CD14-positive monocyte (primary cell): ENCODE measurements at places on chromosomes 13 and 19.
A peak's percentile ranks its signal among the peaks of the same experiment; 100 is the strongest.

GRCh38 chr13:110216398-110217041 lies 90.4 kb downstream of the COL4A1 start:
- DNase-seq: no peak

DNA sequence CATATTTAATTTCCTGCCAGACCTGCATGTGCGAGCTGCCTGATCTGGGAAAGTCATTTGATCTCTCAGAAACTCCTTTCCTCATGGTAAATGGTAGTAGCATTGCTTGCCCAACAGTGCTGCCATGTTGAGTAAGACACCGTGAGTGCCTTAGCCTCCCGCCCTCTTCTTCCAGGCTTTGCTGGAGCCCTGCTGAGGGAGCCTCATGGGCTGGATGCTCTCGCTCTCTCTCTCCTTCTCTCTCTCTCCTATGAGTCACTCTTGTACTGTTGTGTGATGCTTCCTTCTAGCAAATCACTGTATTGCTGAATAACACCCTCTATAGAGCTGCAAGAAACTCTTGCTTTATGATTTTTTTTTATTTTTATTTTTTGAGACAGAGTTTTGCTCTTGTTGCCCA lies 365.5 kb downstream of the UQCRFS1 start:
- no peak for DNase-seq

GRCh38 chr19:33476151-33476707 lies 45.4 kb downstream of the PEPD start:
- no peak for DNase-seq

- DNase-seq: peak; percentile 58
Observed at GRCh38 chr13:27174766-27175455, 3.3 kb upstream of the USP12 start.

DNA sequence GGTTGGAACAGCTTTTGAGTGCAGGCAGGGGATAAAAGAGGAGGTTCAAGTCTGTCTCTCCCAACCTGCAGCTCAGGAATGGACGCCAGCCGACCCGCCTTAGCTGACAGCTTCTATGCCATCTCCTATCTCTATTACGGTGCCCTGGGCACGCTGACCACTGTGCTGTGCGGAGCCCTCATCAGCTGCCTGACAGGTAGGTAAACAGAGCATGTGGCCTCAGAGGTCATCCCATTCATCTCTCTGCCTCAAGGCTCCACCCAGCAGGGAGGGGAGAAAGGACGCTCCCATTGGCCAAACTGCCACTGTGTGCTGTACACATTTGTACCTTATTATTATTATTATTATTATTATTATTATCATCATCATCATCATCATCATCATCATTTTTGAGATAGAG lies 16.5 kb downstream of the SLC5A5 start:
- DNase-seq: no peak

DNA sequence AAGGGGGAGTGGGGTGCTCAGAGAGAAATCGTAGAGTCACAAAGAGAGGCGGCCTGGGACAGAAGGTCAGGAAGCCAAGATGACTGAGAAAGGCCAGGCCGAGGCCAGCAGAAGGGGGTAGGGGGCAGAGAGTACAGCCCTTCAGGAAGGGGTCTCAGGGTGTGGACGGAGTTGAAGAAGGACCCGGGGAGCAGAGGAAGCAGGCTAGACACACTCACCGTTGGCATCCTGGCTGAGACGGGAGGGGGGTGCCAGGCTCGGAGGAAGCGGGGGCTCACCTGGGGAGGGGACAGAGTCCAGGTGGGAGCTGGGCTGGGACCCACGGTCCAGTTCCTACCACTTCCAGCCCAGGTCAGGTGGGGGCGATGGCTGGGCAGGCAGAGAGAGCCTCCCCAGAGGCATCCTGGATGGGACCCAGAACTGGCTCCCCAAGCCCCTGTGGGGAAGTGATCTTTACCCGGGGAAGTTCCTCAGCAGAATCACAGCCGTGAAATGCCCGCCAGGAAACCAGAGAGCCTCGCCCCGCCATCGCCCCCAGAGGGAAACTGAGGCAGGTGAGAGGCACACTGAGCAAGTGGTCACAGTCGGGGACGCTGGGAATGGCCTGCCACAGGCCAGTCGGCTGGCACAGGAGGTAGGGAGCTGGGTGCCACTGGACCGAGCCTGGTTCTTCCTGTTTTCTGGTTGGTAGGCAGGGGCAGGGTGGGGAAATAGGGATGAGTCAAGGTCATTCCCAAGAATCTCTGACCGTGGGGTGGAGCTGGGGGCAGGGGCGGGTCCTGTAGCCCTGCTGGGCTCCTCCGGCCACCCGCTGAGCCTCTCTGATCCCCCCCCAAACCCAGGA lies 1.4 kb downstream of the MATK start:
- peak; percentile 36 for DNase-seq

GRCh38 chr13:32036757-32037156 lies 5.2 kb downstream of the FRY start:
- DNase-seq: no peak

DNA sequence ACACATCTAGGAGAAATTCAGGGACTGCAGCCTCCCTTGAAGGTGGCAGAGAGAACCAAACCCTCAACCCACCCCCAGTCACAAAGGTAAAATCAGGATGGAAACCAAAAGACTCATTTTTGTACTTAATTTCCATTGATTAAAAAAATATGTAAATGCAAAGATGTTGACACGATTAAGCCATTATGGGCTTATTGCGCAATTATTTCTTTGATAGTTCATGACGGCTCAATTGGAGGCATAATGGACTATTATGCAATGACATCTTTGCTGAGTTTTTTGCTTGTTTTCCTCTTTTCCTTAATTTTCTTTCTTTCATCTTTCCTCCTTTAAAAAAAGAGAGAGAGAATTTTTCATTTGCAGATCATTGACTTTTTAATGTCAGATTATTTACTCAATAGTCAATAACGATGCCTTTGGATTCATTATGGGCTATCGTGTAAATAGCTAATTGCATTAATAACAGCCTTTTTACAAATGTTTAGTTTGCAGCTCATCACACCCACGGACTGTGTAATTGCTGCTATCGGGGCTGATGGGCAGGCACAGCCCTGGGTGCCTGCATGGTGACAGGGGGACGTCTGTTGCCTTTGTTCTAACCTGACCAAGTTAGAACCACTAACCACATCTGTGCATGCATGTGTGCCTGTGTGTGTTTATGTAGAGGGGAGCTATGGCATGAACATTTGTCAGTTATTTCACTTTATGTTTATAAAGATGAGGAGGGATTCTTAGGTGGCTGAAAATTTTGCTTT lies 482.4 kb upstream of the TSHZ3 start:
- DNase-seq: no peak

DNA sequence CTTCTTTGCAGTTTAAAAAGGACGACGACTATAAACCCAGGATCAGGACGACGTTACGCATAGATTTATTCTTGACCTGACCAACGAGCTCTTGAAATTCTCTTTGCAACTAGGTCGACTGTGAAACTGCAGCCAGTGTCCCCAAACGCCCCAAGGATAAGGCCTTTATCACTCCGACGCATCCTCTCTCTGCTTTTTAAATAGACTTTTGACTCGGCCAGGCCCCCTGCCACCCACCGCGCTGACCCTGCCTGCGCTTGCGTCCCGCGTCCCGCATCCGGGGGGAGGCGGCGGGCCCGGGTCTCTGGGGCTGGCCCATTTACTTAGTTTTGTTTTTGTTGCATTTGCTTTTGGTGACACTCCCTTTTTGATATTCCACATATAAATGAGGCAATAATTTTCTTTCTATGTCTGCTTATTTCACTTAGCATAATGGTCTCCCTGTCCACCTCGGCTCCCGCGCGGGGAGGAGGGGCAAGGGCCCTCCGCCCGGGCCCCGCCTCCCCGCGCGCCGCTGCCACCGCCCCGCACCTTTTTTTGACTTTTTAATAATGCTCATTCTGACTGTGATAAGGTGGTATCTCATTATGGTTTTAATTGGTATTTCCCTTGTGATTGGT lies 17.4 kb downstream of the RB1 start:
- DNase-seq: no peak

DNA sequence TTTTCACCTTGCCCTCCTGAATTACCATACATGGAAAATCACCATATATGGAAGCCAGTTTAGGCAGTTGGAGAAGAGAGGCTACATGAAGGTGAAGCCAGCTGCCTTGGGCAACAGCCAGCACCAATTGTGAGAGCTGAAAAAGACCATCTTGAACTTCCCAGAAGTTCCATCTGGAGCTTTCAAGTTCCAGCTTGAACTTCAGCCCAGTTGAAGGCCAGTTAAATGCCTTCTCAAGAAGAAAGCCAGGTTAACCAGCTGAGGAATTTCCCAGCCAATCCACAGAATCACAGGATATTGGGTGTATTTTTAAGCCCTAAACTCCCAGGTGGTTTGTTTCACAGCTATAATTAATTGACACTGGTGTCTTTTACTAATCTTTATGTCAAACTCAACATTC lies 713.6 kb upstream of the MIR17HG start:
- no peak for DNase-seq

GRCh38 chr19:33240181-33240771 lies 14.6 kb upstream of the SLC7A10 start:
- DNase-seq: no peak

DNA sequence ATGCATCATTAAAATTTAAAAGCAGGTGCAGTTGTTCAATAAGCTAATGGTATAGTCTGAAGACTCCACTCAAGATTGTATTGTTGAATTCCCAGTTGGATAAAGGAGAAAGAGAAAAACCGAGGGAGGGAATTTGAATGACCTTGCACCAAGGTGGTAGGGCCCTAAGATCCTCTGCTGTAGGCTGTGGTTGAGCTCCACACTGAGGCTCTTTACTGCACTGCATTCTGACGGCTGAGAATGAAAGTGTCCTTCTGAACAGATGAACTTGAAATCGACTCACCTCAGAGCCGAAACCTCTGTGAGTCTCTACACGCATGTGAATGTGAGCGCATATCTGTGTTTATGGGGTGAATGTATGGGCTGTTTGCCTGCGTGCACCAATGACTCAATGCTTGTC lies 388.9 kb upstream of the DACH1 start:
- DNase-seq: no peak

GRCh38 chr19:2271234-2272103 lies 10.5 kb downstream of the PEAK3 start:
- DNase-seq: peak; percentile 66

- DNase-seq: no peak
Observed at GRCh38 chr13:25906191-25906661, 145.6 kb downstream of the SHISA2 start.

GRCh38 chr13:44300895-44301638 lies 72.6 kb upstream of the SERP2 start:
- DNase-seq: peak; percentile 74

DNA sequence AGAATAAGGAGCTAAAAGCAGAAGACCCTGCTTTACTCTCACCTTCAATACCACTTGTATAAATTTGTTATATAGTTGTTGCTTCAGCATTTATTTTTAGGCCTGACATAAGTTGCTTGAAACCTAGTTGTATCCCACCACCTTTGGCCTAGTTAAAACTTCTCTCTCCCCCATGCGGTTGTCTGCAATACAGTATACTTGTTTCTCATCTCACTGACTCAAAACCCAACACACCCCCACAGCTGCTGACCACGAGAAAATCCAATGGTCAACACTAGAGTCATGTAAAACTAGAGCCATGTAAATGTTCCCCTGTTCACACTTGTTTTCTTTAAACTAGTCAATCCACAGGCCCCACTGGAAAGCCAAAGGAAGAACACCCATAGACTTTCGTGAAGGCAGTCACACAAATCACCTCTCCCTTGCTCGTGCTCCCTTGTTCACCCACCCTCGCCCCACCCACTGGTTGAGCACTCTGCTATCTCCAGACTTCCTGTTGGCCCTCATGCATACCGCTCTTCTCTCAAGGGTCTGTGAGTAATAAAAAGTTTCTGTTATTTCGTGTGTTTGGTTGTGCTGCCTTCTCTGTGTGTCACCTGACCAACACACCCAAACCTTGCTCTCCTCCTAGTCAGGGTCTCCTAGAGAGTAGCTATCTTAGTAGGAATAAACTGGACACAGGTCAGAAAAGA lies 12.9 kb upstream of the CCDC169 start:
- DNase-seq: no peak

GRCh38 chr19:53537121-53537520 lies 824 bp upstream of the ZNF331 start:
- no peak for DNase-seq

DNA sequence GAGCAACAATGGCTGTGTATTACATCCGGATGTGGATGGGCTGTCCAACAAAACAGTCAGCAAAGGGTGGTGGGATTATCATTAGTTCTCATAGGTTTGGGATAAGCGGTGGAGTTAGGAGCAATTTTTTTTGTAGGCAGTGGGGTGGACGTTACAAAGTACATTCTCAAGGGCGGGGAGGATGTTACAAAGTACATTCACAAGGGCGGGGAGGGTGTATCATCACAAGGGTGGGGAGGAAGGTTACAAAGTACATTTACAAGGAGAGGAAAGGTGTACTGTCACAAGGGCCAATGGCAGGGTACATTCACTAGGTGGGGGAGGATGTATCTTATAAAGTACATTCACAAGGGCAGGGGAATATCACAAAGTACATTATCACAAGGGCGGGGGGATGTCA lies 20.8 kb upstream of the ZNF561 start:
- no peak for DNase-seq

- peak; percentile 21 for DNase-seq
Observed at GRCh38 chr19:42596391-42597072, 1.8 kb upstream of the CEACAM8 start.

- DNase-seq: no peak
Observed at GRCh38 chr13:44906230-44906629, 83.0 kb downstream of the NUFIP1 start.

- DNase-seq: no peak
Observed at GRCh38 chr13:24179486-24179850, 18.9 kb downstream of the SPATA13 start.

DNA sequence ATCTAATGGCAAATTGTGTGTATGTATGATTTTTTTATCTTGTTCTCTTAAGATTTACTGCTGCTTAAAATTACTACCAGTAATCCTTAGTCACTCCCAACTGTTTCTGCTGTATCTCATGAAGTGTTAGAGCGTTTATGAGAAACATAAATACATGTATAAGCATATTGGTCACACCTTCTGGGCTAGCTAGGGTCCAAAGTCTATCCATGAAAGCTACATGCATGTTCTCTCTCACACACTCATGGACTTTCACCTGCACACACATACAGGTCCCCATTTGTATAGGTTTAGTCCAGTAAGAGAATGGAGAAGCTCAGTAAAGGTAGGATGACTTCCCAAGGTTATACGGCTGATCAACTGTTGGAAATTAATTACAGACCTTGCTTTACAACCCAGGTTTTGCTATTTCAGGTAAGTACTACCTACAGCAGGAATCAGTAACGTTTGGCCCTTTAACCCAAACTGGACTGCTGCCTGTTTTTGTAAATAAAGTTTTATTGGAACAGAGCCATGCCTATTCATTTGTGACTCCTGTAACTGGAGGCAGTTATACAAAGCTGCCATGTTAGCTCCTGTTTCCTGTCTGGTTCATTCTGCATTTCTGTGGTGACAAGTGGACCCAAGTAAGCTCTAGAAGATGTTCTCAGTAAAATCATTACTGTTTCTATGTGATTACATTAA lies 15.3 kb downstream of the METTL21C start:
- no peak for DNase-seq

- no peak for DNase-seq
Observed at GRCh38 chr13:75461314-75461713, 20.7 kb downstream of the TBC1D4 start.

- no peak for DNase-seq
Observed at GRCh38 chr13:28620011-28620830, 38.7 kb upstream of the POMP start.
